ENCODE measurements at places on chromosomes 6 and 20. TPM values are rescaled to one million over a fixed set of nuclear protein-coding genes. Genes with fewer than 3 reads are reported as not detected.

TRIM15 gene
- not detected for total RNA-seq

SLC35B3 gene
- 7.7 TPM for total RNA-seq

BAG2 gene
- total RNA-seq, result 22.7 TPM

RIMS1 gene
- not detected for total RNA-seq

RNF182 gene
- 7.2 TPM for total RNA-seq

SLCO4A1 gene
- total RNA-seq, result 13.3 TPM

WFDC10B gene
- not detected for total RNA-seq

SYCP2 gene
- 2.6 TPM for total RNA-seq

OR2H1 gene
- not detected for total RNA-seq

AGPAT1 gene
- total RNA-seq, result 40.9 TPM

KCNS1 gene
- not detected for total RNA-seq

RAD21L1 gene
- total RNA-seq, result 0.19 TPM

All from SJSA1 (cell line).